ENCODE measurements at places on chromosomes 4 and X.

DNA sequence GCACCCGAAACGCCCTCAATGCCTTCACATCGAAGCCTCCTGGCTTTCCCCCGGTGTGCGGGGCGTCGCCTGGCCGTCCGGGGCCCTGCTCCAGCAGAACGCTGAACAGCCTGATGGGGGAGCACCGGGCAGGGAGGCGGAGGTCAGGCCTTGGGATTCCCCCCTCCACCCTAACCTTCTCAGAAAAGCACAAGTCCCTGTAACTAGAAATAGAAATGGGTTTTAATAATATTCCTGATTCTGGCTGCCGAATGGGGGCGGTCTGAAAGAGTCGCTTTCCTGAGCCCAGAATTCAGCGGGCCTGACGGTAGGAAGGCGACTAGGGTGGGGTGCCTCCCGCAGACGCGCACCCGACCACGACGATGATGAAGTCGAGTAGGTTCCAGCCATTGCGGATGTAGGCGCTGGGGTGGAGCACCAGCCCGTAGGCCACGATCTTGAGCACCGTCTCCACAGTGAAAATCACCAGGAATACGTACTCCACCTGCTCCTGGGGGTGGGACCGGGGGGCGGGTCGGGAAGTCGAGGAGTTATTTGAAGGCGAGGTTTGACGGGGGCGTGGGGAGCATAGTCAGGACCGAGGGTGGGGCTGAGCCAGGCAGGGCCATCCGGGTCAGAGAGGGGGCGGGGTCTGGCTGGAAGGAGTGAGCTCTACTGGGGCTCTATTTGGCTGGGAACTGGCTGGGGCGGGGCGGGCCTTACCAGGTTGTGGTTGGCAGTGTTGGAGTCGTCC, 2.5 kb downstream of the CACNA1F start:
- DNase-seq, result no peak

DNA sequence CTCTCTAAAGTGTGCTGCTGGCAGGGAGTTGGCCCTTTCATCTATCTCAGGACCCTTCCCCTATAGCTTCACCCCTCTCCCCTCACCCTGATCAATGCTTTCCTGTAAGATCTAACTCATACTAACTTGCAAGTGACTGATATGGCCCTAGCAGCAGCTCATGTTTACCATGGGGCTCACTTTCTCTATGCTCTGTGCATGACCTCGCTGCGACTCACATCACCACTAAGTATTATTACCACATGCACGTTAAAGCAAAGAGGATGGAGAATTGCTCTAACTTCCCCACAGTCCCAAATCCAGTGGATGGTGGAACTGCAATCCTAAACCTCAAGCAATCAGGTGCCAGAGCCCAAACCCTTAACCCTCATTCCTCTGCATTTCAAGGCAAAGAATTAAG, 626.6 kb downstream of the MID1IP1 start:
- no peak for DNase-seq

DNA sequence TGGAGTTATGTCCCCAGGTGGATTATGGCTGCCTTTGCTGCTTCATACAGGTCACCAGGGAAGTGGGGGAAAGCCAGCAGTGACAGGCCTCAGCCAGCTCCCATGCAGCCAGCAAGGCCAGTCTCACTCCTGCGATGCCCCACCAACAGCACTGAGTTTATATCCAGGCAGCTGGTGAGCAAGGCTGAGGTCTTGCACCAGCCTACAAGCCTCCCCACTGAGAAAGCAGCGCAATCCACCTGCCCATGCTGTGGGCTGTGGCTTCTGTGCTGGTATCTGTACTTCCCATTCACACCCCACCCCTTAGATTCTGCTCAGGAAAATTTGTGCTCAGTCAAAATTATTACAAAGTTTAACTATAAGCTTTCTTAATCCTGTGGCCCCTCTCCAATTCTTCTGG, 153.5 kb downstream of the HHIP start:
- no peak for DNase-seq

DNA sequence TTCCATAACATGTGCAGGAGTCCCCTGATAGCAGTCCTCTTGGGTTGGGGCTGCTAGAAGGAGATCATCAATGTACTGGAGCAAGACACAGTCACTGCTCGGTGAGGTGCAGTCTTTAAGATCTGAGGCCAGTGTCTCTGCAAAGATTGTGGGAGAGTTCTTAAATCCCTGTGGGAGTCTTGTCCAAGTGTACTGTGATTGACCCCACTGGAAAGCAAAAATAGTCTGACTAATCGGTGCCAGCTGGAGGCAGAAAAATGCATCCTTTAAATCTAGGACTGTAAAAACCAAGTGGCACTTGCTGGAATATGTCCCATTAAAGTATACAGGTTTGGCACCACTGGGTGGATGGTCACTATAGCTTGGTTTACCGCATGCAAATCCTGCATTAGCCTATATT, 31.1 kb downstream of the SULT1E1 start:
- DNase-seq, result no peak

DNA sequence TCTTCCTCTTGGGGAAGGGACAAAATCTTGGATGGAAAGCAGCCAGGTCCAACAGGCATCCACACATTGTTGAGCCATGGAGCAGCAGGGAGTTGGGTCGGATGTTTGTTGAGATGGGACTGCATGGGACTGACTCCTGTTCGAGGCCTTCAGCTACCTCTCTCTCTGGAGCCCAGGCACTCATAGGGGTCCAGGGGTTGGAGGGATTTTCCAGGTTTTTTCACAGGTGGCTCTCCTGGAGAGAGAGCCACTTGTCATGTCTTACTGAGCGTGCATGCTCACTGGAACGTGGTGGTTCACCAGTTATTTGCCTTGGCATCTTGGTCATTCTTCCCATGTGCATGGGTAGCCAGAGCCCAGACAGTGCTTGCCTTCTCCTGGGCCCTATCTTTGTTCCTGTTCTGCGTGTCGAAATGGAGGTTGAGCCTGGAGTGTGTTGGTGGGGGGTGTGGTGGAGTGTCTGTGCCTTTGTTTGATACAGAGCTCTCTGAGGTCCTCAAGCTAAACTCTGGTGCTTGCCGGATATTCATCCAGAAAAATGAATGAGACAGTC, 60.6 kb downstream of the NBDY start:
- no peak for DNase-seq

- no peak for DNase-seq
These were observed 201.4 kb downstream of the CCNG2 start for GRCh38 chr4:77358315-77358928.

DNA sequence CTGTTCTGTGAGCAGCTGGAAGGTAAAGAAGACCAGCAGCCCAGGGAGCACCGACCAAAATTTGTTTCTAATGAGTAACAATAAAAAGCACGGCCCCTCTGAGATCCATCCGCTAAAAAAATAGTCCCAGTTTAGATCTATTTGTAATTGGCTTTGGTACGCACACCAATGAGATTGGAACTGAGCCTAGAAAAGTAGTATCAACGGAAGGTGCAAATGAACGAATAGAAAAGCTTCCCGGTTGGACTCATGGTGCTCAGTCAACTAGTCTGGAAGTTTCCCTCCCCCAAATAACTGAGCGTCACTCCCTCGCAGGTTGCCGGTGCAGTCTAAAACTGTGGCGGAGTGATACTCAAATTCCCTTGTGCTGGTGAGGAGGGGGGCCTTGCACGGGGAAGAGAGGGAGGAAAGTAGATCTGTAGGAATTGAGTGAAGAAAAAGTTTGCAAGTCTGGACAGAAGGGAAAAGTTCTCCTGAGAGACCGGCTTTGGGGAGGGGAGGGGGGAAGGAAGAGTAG, at the start of gene COL4A5:
Gene COL4A5, plus strand, starts transcription at position 413 of the 517 bp plus-strand sequence. CDS start 288 bp downstream, outside the sequence.
- DNase-seq, result peak; percentile 67

GRCh38 chrX:131728295-131729145, 184.6 kb downstream of the OR13H1 start:
- DNase-seq, result peak; percentile 39

- peak; percentile 69 for DNase-seq
These were observed 110.4 kb downstream of the SLIT2 start for GRCh38 chr4:20362148-20362547.

DNA sequence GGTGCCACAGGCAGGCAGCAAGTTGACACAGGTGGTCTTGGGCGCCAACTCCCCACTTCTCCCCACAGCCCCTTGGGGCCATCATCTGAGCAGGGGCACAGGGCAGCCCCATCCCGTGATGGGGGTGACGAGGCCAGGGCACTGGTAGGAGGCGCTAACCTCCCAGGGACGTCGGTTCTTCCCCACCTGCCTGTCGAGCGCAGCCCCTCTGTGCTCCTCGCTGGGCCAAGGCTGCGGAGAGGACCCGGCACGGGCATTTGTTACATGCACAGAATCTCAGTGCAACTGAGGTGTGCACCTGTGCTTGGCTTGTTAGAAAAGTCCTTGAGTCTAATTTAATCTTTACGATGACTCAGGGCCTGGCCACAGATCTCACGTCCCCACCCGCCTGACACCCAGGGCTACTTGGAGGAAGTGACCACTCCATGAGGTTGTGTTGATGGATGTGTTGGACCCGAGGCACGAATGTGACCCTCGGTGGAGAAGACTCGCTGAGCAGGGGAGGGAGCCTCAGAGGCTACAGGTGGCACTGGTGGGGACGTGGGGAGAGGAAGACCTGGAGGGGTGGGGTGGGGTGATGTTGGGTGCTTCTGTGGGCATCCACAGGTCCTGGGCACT, 3.1 kb upstream of the SH3TC1 start:
- no peak for DNase-seq

DNA sequence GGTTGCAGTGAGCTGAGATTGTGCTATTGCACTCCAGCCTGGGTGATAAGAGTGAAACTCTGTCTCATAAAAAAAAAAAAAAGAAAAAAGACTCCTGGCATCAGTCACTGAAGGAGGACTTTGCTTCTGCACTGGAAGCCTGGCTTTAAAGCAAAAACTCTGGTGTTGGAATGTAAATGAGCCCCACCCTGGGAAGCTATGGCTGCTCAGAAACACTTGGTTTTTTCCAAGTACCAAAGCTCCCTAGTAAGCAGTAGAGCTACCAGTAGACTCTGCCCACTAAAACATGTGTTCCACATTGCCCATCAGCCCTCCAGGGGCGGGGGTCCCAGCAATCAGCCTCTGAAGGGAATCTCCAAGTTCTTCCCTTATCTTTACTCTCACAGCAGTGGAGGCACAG, 154.4 kb downstream of the SHROOM3 start:
- DNase-seq, result no peak

- DNase-seq, result no peak
These were observed 1622.1 kb downstream of the STIM2 start for GRCh38 chr4:28482580-28483270.

DNA sequence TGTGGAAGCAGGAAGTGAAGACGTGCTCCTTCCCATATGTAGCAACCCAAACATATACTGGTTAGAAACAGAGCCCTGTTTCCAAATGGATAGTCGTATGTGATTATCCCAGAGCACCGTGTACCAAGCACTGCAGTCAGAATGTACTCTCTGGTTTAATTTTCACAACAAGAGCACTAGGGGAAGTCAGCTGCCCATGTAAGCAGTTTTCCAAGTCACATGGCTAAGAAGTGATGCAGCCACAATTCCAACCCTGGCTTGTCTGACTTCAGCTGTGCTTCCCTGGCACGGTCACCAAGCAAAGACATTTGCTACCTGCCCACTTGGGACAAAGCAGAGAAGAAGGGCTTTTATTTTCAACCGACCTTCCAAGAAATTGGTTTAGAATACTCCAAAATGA, 28.2 kb upstream of the CEP135 start:
- DNase-seq, result no peak

DNA sequence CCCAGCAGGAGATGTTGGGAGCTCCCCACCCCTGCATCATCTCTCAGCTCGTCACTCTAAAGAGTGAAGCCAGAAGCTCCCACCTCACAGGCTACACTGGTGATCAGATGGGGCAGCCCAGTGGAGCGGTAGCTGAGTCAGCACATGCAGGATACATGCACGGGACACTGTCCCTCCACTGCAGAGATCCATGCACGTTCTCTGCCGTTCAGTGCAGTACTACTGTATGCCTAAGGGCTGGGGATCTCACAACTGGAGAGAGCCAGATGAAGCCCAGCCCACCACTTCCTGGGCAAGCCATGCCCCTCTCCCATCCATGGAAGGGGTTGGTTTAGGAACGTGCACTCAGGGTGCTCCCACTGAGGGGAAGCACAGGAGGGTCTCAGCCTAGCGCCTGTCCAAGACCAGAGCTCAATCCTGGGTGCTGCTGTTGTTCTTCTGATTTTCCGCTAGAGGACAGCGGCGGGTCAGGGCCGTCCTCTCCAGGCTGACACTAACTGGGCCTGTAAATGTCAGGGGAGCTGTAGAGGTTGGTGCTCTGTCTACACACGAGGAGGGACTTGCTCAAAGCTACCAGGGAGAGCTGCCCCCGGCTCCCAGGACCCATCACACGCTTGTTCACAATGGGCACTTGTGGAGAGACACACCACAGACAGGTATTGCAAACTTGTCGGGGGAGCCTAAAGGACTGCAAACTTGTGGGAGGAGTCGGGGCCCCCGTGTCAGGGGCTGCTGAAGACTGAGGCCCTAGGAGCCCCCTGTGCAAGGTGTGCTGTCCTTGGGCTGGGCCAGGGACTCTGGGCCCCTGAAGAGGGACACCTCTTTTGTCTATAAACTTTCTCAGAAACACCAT, 18.2 kb upstream of the ABLIM2 start:
- no peak for DNase-seq

- DNase-seq, result no peak
These were observed 66.7 kb upstream of the PGRMC2 start for GRCh38 chr4:128354205-128354821.

DNA sequence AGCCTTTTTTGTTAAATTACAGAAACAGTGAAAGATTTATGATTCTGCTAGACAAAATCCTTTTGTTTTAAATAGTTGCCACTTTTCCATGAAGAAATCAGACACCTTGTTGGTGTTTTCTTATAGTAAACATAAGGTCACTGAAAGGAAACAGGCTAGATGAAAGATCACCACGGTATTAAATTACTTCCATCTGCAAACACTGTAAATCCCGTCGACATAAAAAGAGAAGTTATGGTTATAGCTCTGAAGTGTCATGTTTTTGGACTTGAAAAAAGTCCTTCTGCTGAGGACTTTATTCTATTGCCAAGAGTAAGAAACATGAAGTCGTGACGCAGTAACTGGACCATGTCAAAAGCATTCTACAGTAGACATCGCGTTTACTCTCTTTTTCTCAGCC, 567.6 kb upstream of the SLIT2 start:
- no peak for DNase-seq

GRCh38 chr4:152585023-152585441, 49.1 kb upstream of the FBXW7 start:
- no peak for DNase-seq

- no peak for DNase-seq
These were observed 22.8 kb downstream of the CTBP1 start for GRCh38 chr4:1226144-1226481.

DNA sequence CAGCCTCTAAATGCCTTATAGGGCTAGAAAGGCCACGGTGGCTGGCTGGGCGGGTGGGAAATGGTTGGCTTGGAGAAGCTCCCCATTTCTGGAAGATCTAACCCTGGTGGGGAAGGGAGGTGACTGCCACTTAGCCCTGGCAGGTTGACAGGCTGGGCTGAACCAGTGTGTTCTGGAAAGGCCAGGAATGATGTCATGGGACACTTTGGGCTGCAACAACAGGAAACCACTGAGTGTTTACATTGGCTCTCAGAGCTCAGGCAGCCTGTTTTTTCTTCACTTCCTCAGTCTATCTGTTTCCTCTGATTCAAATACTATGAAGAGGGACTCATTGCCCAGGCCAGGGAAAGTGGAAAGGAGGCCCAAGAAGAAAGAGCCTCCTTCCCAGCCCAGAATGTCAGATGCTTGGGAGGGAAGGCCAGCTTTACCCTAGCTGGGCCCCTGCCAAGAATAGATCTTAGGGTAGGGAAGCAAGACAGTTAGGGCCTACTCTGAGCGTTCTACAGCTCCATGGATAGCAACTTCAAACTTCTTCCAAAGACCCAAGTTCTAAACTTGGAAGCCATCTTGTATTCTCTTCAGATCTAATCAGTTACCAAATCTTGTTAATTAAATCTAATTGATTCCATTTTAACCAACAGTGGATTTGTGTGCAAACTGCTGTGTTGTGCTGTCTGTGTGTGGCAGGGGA, 65.8 kb upstream of the MSN start:
- peak; percentile 47 for DNase-seq
